ENCODE measurements at places on chromosomes 2 and 18. TPM values are rescaled to one million over a fixed set of nuclear protein-coding genes. Genes with fewer than 3 reads are reported as not detected.
A peak's percentile ranks its signal among the peaks of the same experiment; 100 is the strongest.

DNA sequence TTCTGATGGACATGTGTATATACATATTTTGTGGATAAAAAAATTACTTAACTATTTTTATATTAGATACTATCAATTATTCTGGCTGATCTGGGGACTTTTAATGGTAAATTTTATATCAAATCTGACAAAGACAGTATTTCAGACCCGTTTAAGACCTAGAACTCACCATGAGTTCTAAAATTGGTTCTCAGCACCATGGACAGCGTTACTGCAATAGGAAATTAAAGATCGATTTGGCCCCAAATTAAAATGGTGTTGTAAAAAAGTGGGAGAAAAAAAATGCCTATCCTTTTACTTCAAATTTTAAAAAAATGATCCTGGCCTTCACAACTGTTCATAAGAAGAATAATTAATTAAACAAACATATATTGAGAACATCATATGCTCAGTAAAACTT, 919 bp upstream of the SCN2A start:
- no peak for ATAC-seq

GRCh38 chr2:54473851-54474250, 17.7 kb downstream of the SPTBN1 start:
- ATAC-seq = no peak

The ATP5MC3 gene
- 282 TPM for total RNA-seq

- ATAC-seq = no peak
Observed at GRCh38 chr2:19687017-19687659, 214.6 kb downstream of the TTC32 start.

DNA sequence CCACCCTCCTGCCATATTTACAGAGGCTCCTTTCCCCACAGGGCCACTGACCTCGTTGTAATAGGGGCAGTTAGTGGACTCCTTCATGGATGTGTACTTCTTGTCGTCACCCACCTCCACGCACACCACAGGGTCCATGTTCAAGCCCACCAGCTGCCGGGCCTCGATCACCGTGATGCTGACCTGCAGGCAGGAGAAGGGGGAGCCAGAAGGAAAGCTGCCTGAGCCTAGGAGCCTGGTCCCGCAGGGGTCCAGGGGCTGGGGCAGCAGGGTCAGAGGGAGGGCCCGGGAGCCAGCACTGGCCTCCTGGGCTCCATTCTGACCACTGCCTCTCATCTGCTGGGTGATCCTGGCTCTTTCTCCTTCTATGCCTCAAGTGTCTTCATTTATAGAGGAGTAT, 17.0 kb upstream of the OTOF start:
- no peak for ATAC-seq

The MROH2A gene
- total RNA-seq = 0.52 TPM

The G6PC2 gene
- total RNA-seq = not detected

- peak; percentile 25 for ATAC-seq
Observed at GRCh38 chr2:177165061-177165583, 47.5 kb upstream of the HNRNPA3 start.

The LINC00305 gene
- not detected for total RNA-seq

The NOSTRIN gene
- total RNA-seq = 3.6 TPM

DNA sequence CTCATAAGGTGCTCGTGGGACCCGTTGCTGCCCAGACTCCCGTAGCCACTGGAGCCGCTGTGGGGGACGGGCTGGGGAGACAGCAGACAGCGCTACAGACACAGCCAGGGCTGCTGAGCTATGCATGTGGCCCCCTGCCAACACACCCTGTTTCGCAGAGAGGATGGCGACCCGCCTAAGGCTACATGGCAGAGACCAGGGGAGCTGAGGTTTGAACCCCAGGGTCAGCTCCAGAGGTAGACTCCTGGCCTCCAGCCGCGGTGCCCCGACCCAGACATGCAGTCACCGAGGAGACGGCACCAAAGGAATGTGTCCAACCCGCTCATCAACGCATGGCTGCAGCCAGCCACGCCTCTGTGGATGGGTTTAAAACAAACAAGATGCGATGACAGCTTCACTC, 21.0 kb upstream of the HES6 start:
- no peak for ATAC-seq

DNA sequence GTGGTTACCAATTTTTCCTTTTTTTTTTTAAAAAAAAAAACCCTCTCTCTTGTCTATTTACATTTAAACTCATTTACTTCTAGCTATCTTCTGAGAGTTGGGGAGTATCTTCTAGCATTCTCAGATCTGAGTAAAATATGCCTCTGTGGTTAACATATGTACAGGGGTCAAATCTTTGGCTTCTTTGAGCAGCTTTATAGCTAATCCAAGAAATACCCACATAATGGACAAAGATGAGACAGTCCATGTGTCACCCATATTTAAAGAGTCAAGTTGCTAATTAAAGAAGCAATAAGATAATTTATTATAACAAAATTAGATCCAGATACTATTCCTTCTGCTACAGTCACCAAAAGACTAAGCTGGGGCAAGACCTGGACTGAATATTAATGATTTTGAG, 139.0 kb upstream of the HNRNPA3 start:
- no peak for ATAC-seq

- ATAC-seq = peak; percentile 49
Observed at GRCh38 chr18:10131460-10132395, 217.9 kb downstream of the VAPA start.

DNA sequence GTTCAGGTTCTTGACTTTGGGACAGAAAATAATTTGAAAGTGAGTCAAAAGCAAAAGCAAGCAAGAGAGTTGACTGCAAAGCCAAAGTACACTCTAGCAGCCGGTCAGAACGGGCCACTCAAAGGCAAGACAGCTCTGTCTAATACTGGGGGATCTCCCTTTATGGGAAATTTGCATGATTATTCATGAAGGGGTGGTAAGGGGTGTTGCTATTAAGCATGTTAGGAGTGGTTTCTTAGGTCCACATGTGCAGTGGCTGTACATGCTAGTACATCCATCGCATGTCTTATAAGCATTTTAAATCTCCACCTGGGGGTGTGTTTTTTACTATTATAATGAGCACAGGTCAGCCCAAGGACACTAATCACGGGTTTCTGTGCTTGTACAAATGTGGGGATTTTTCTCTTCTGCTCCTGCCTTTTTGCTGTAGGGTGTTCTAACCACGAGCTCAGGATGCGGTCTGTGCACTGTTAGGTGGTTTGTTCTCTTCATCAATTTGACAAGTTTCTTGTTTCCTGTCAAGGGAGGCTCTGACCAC, 60.2 kb upstream of the SPP2 start:
- peak; percentile 46 for ATAC-seq

GRCh38 chr2:207140265-207140664, 25.5 kb downstream of the KLF7 start:
- no peak for ATAC-seq

DNA sequence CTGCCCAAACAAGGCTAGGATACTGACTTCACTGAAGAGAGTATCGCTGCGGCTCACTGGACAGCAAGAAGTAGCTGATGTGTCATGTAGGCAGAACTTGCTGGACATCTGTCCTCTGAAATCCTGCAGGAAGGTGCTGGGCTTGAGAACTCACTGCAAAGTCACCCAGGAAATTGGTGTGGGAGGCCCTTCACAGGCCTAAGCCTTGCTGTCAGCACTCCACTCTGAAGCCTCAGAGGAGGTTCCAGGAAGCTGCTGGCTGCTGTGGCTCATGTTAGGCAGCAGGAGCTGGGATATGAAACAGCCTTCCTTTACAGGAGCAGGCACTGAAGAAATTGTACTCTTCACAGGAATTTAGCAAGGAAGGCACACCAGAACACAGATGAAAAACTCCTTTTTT, 88.3 kb upstream of the CCDC68 start:
- no peak for ATAC-seq

The LRRTM1 gene
- not detected for total RNA-seq

- ATAC-seq = no peak
Observed at GRCh38 chr2:446963-447530, 159.2 kb upstream of the ALKAL2 start.

- no peak for ATAC-seq
Observed at GRCh38 chr2:101904916-101905315, 86.8 kb upstream of the IL1R2 start.

- ATAC-seq = peak; percentile 95
Observed at GRCh38 chr2:133452583-133452982, 115.7 kb downstream of the NCKAP5 start.

DNA sequence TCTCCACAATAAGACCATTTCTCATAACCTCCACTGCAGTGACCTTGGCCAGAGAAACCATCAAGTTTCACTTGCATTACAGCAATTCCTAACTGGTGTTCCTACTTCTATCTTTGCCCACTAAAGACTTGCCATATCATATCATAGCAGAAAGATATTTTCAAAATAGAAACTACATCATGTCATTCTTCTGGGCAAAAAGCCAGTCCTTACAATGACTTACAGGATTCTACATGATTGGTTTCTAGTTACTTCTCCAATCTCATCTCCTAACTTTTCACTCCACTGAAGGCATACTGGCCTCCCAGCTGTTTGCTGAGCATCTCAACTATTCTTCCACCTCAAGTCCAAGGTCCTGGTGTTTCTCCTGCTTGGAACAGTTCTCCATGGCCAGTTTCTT, 151.4 kb downstream of the HNMT start:
- ATAC-seq = no peak

The DUSP28 gene
- total RNA-seq = 3.7 TPM

The OTOF gene
- total RNA-seq = not detected

DNA sequence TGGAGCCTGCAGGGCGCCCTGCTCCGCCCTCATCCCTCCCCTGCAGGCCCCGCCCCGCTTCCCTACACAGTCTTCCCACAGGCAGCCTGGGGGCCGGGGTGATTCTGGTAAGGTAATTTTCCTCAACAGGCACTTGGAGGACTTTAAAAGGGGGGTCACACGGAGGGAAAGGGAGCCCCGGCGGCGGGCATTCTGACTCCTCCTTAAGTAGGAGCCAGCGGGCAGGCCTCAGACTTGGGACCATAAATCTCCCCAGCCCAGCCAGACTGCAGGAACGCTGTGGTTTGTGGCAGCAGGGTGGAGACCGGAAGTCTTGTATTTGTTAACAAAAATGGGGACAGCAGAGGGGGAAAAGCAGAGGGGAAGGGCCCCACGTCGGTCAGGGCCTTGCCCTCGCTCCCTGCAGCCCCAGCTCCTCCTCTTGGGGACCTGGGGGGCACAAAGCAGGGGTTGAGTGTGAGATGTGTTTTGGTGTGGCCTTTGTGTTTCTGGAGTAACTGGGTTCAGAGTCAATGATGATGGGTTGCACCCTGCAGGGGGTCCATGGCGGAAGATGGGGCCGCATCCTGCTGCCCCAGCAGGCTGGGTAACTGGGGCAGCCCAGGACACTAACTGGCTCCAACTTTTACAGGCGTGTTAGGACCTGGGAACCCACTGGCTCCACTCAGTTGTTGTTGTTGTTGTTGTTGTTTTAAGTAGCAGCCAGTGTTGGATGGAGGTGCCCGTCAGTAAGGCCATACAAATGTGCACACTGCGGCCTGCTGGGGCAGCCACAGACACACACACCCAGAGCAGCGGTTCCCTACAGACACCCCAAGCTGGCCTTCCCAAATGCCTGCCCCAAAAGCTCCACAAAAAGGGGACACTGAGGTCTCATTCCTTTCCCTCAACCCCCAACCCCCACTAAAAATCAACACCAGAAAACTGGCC, 27.7 kb downstream of the SMAD7 start:
- peak; percentile 45 for ATAC-seq

The CHST9 gene
- total RNA-seq = 0.56 TPM

The MGAT4A gene
- 5.6 TPM for total RNA-seq

DNA sequence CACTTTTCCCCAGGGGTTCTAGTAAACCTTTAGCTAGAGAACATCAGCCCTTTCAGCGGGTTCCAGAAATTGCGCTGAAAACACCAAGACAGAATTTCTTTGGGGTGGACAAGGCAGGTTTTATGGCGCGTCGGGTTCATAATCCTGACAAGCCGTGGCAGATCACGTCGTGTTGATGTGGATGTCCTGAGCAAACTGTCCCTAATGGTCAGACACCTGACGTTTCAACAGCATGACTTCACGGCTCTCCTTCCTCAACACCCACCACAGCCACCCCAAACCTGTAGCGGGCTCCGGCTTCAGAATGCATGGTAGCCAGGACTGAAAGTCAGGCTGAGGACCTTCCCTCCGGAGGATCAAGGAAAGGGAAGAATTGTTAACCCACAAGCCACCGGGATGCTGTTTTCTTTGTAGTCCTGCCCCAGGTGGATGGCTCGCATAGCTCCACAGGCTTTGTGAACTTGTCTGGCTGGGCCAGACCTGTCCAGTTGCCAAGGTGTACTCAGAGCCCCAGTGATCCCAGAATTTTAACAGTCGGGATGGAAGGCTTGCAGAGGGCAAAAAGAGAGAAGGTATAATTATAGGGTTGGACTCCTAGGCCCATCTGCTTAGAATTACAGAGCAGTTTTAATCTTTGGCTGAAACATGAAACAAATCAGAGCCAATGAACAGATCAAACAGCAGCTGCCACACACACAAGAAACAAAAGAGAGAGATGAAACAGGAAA, 1.5 kb downstream of the APCDD1 start:
- no peak for ATAC-seq

The SPHKAP gene
- not detected for total RNA-seq

The PLGLB1 gene
- 0.64 TPM for total RNA-seq

DNA sequence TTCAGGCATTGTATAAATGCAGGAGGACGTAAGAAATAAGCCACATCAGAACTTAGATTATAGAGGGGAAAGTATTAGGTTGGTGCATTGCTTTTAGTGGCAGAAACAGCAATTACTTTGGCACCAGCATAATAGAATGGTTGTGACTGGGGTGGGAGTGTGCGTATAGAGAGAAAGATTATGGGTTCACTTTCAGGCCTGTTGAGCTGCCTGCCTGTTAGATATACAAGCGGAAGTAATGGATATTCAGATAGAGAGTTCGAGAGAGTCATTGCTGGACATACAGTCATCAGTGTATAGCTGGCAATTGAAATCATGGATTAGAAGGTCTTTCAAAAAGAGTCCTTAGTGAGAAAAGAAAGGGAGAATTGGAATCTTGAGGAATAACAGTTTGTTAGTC, 139.2 kb upstream of the MYO3B start:
- ATAC-seq = no peak

- no peak for ATAC-seq
Observed at GRCh38 chr2:40315683-40316082, 136.2 kb downstream of the SLC8A1 start.

GRCh38 chr2:199777916-199778315, 73.1 kb downstream of the FTCDNL1 start:
- ATAC-seq = no peak

The SP140L gene
- 5.3 TPM for total RNA-seq

DNA sequence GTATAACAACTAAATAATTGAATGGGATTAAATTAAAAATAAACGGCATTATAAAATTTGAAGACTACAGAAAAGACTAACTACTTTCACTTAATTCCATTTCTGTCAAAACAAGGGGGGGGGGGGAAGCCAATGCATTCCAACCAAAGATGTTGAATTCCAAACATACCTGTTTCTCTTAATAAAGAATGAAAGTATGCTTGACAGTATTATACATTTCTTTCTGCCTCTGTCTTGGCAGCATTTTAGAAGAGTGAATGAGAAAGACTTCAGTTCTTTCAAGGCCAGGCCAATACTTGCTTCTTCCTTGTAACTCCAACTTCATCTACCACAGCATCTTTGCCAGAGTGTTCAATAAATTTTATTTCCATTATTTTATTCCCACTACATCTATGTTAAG, 65.9 kb downstream of the PDE11A start:
- ATAC-seq = no peak

GRCh38 chr2:95206096-95206495, 1.2 kb upstream of the ZNF892 start:
- ATAC-seq = no peak

The PTPRN gene
- total RNA-seq = not detected

Data from esophagus mucosa (tissue), 1 donor.